Thyroid gland (tissue), 4 donors: ENCODE measurements at places on chromosomes 13 and 19.

DNA sequence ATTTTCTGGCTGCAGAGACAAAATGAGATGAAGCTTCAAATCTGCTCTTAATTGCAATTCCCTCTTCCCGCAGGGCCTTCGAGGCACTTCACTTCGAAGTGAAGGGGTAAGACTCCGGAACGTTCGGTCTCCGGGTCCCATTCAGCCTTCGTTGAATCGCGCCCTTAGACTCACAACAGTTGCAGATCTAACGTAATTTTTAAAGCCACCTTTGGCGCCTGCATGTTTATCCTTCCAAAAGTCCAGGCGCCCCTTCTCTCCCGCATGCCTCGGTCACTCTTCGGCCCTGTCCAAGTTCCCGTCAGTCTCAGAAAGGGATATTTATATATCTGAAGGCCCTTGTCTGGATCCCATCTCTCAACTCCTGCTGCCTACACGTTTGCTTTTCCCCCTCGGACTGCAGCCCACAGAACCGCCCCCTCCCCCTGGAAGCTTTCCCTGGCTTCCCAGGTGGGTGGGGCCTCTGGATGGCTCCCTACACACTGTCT, 915 bp upstream of the KCTD12 start:
- no peak for DNase-seq

- DNase-seq: peak; percentile 58
Measured at GRCh38 chr19:46009530-46010510, 13.0 kb downstream of the PGLYRP1 start.

- peak; percentile 44 for DNase-seq
Measured at GRCh38 chr13:46639033-46639981, 86.3 kb downstream of the LRCH1 start.

- DNase-seq: peak; percentile 85
Measured at GRCh38 chr19:37855098-37855497, 51.3 kb downstream of the WDR87 start.

DNA sequence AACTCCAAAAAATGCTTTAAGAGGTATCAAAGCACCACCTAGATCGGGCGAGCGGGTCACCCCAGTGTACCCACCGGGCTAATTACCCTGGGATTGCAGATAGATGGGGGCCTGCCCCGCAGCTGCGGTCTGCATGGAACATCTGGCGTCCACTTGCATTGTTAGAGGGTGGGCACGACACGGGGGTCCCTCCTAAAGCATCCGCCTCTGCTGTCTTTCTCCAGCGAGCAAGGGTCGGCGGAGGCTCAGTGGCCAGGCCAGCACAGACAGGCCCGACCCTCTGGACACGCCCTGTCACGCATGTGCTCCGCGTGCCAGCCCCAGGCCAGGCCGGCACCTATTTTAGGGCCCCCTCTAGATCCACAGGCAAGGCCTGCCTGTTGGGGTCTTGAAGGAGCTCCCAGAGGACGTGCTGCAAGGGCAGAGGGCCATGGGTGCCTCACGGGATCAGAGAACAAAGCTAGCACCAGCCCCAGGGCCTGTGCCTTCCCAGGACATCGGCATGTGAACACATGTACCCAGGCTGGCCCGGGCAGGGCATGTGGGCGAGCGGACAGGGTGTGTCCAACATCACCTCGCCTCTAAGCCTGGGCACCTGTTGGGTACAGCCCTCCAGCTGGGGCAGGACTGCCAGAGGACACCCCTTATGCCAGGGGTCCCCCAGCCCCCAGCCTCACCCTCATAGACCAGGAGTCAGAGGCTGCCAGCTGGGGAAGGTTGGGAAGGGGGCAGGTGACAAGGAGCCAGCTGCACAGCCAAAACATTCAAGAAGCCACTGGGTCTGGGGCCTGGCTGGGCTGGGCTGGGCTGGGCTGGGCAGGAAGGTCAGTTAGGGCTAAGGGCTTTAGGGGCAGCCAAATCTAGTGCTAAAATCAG, 35.6 kb upstream of the NANOS3 start:
- peak; percentile 48 for DNase-seq

DNA sequence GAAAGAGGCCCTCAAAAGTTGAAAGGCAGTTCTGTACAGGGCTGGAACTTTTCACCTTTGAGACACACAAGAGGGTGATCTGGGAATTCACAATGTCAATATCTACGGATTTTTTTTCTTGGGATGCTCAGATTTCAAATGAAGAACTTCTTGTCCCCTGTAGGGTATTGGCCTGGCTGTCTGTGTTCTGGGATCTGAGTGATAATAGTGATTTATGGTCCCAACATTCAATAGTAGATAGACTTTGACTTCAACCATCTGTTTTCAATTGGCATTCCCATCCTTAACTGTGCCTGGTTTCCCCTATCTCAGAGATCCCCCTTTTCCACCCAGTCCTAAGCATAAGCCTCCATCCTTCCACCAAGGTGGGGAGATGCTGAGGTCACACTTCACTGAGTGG, 274.1 kb downstream of the COG6 start:
- DNase-seq: no peak

GRCh38 chr13:111534751-111535522, 214.5 kb downstream of the TEX29 start:
- DNase-seq: no peak

DNA sequence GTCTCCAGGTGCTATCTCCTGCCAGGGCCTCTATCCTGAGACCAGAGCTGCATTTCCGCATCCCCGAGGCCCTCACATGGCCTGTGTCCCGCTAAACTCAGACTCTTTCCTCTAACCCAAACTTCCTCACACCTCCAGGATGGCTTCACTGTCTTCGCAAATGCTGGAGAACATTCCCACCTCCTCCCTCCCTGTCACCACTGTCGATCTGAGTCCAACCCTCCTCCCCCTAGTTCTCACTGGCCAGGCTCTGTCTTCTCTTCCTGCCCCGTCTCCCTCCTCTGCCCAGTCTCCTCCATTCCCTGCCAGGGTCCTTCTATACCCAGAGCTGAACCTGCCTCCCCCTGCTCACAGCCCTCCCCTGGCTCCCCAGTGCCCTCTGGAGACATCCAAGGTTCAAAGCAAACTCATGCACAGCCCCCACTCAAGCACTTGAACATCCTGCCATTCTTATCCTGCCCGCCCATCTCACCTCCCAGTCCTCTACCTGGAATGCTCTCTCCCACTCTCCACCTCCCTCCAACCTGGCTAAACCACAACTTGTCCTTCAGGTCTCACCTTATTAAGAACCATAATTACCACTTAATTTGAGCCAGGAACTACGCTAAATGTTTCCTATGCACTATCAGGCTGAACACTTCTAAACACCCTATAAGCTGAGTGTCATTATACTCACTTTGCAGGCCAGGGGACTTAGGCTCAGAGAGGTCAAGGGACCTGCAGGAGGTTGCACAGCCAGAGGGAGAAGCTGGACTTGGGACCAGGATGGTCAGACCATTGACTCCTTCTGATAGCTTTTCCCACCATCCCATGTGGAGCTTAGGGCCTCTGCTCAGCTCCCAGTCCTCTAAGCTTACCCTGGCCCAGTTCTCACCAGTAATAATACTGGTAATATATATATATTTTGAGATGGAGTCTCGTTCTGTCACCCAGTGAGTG, 961 bp upstream of the VSIG10L start:
- no peak for DNase-seq

- DNase-seq: no peak
Measured at GRCh38 chr13:87981416-87981815, 310.2 kb downstream of the SLITRK5 start.

DNA sequence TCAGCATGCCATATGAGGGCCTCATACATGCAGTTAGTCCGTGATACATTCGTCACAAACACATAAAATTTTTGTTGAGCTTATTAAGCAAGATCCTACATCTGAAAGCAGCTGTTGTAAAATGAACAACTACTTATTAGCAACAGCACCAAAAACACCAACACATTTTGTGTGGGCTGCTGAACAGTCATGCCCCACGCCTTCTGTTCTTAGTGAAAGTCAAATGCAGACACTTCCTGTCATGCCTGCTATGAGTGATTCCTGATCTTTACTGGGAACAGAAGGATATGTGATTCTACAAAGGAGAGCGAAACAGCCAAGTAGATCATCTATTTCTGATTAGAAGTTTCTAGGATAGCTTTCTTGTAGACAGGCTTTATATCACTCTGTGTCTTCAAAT, 4.2 kb upstream of the B3GLCT start:
- DNase-seq: no peak

GRCh38 chr19:12126707-12127106, 13.4 kb downstream of the ZNF20 start:
- peak; percentile 33 for DNase-seq
